Fibroblast of skin of right biceps (primary cell): ENCODE measurements at places on chromosomes 3 and 15.
A peak's percentile ranks its signal among the peaks of the same experiment; 100 is the strongest.

- DNase-seq: no peak
Observed at GRCh38 chr3:196634829-196635228, 4.7 kb upstream of the NRROS start.

GRCh38 chr3:12764171-12764776 lies 5.2 kb upstream of the TMEM40 start:
- no peak for DNase-seq

GRCh38 chr3:44995142-44995770 lies 19.2 kb downstream of the EXOSC7 start:
- peak; percentile 71 for DNase-seq

DNA sequence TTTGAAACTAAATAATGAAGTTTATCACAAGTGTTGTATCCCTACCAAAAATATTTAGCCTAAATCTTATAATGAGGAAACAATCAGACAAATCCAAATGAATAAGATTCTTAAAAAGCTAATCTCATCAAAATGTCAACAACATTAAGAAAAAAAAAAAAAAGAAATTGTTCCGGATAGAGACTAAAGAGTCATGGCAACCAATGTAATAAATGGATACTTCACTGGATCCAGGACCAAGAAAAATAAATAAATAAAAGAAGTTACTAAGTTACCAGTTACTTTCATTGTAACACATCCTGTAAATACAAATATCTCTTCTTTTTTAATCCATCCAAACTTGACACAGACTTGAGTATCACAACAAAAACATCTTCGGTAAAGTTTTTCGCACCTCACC lies 607 bp downstream of the MRPL47 start:
- DNase-seq: no peak

DNA sequence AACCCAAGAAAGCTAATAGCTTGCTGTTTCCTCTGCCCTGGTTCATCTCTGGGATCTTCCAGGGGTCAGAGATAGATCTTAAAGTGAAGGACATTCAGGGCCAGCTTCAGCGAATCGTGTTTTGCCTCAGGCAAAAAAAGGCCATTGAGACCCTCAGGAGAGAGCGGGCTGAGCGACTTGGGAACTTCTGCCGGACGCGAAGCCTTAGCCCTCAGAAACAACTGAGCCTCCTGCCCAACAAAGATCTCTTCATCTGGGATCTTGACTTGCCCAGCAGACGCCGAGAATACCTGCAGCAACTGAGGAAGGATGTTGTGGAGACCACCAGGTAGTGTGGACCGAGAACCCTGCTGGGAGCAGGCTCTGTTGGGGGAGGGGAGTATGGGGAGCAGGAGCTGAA lies 42.5 kb downstream of the CDAN1 start:
- no peak for DNase-seq

DNA sequence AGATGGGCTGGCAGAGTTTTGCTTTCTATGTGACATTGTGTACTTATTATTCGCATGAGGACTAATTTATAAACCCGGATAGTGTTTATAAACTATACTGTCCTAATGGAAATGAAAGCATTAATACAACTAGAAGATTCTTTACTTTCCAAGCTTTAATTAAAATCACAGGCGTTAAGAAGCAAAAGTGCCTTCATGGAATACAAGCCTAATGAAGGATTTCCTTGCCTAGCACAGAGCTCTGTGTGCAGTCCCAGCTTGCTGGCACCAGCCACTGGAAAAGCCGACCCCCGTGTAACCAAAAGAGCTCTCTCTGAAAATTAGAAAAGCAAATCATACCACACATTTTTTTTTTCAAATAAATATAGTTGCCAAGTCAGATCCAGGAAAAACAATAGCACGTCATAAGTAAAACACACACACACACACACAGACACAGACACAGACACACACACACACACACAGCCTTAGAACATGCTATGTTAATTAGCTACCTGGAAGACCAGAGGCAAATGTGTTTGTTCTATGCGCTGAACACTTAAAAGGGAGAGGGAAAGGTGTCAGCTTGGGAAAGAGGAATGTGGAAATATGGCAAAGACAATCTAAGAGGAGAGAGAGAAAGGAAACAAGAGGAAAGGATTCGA lies 1084.2 kb downstream of the TUSC7 start:
- no peak for DNase-seq

DNA sequence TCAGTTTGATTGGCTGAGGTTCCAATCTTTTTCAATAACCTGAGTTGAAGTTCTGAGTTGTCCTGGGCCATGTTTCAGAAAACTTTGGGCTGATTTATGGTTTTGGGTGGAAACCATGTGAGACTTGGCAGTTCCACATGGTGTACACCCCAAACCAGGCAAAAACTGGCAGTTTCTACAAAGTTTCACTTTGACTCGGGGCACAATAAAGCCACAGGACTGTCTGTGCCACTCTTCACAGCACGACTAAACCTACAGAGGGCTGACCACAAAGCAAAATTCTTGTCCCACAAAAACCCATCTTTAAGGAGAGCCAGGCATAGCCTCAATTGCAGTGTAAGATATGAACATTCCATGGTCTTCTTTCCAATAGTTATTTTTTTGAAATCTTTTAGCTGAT lies 155.0 kb downstream of the DUT start:
- DNase-seq: no peak
